ENCODE measurements at places on chromosomes 16 and 17.

- peak; percentile 19 for DNase-seq
Observed at GRCh38 chr17:71633391-71633849, 487.4 kb upstream of the SOX9 start.

- DNase-seq = no peak
Observed at GRCh38 chr17:76585033-76585648, 519 bp downstream of the ST6GALNAC2 start.

- DNase-seq = no peak
Observed at GRCh38 chr17:43016216-43016615, 6.0 kb downstream of the VAT1 start.

- DNase-seq = no peak
Observed at GRCh38 chr17:4607773-4608187, 23.5 kb downstream of the SMTNL2 start.

- DNase-seq = no peak
Observed at GRCh38 chr17:1621273-1621954, 7.2 kb downstream of the SLC43A2 start.

DNA sequence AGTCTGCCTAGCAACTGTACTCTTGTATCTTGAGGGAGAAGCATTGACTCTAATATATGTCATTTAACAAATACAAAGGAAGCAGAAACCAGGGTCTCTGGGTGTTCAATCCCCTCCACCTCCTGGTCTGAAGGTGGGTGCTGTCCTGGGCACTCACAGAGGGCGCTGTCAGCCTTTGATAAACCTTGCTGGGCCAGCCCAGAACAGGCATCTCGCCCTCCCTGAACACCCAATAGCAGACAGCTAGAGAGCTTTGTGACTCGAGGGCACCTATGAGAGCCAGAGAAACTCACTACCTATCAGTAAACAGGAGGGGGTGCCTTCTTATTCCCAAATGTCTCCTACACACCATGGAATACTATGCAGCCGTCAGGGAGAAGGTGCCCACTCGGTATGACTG is 6.4 kb upstream of the PIPOX start:
- no peak for DNase-seq

Data from HTR-8/SVneo (cell line).